ENCODE measurements at places on chromosomes 11 and 22.

DNA sequence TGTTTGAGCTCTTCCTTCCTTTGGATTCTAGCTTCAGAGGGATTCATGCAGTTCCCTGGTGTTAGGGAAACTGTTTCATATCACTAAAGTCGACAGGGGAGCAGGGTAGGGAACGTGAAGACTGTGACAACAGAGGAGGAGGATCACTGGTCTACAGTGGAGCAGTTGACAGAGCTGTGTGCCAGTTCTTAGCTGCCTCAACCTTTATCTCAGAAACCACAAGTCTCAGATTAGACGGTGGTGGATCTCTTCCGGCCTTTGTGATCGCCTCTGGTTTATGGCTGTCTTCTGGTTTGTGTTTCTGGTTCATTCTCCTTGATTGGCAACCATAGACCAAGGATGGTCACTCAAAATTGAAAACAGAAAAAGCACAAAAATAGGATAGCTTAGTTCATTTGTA, 538.9 kb upstream of the API5 start:
- DNase-seq: no peak

- DNase-seq: no peak
Measured at GRCh38 chr11:26995701-26996460, 2.0 kb downstream of the FIBIN start.

DNA sequence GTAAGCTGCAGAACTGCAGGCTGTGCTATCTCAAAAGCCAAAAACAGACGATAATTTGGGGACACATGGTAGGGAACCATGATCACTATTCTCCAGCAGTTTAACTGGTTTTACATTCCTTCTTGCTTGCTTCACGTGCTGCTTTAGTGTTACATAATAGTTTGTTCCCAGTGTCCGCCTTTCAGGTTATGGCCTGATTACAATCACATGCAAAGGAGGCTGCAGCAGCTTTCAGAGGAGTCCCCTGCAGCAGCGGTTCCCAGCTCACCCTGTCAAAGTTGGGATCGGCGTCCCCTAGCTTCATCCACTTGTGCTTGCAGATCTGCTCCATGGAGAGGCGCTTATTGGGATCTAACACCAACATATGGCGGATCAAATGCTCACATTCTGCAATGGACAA, 39.2 kb upstream of the APOA1 start:
- no peak for DNase-seq

DNA sequence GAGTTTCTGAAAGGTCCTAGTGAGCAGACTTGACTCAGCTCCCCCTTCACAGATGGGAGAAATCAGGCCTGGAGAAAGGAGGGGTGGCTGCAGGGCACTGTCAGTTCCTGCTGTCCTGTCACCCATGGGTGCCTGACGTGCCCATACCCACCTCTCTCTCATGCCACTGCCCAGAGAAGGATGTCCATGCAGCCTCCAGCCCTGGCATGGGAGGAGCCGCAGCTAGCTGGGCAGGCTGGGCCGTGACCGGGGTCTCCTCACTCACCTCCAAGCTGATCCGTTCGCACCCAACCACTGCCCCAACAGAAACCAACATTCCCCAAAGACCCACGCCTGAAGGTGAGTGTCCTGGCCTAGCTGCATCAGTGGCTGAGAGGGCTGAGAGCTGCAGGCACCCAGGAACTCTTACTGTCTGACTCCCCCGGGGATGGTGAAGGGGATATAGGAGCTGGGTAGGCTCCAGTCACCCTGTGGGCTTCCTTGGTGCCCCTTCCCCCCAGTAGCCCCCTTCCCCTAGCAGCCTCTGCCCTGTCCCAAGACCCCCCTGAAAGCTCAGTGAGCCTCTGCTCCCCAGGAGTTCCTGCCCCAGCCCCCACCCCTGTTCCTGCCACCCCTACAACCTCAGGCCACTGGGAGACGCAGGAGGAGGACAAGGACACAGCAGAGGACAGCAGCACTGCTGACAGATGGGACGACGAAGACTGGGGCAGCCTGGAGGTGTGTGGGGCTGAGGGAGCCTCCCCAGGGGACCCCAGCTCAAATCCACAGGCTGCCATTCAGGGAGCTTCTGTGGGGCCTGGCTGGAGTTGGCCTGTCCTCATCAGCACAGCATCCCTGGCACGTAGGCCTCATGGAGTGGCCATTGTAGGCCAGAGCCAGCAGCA, 11.8 kb downstream of the SCYL1 start:
- no peak for DNase-seq

- DNase-seq: no peak
Measured at GRCh38 chr11:59953463-59954218, 10.2 kb upstream of the OOSP4A start.

DNA sequence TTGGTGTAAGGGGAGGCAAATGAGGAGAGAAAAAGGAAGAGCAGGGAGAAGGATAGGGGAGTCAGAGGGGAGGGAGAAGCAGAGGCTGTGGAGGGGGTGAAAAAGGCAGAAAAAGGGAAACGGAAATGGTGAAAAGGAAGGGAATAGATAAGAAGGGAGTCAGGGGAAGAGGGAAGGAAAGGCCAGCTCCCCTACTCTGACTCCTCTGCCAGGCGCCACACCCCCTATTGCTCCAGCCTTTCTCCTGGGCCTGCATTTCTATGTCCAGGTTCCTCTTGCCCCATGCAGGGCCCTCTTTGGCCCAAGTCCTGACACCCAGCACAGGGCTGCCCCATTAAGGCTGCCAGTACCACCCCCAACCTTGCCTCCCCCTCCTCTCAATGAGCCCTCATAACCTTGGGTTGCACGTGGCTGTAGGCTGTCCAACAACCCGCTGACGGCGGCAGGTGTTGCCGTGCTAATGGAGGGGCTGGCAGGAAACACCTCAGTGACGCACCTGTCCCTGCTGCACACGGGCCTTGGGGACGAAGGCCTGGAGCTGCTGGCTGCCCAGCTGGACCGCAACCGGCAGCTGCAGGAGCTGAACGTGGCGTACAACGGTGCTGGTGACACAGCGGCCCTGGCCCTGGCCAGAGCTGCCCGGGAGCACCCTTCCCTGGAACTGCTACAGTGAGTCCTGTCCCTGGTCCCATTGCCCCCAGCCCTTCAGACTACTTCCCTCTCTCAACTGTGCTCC, 3.4 kb upstream of the NHERF4 start:
- DNase-seq: peak; percentile 15

GRCh38 chr11:23284631-23285030, 424.4 kb upstream of the CCDC179 start:
- DNase-seq: no peak

GRCh38 chr11:35419830-35420333, 524 bp upstream of the SLC1A2 start:
- no peak for DNase-seq

All from KBM-7 (cell line).